ENCODE measurements at places on chromosomes 1 and 21.

GRCh38 chr1:147773215-147773715, 12.9 kb upstream of the GJA5 start:
- DNase-seq = no peak

GRCh38 chr1:94792473-94793295, 27.5 kb upstream of the SLC44A3 start:
- peak; percentile 38 for DNase-seq

GRCh38 chr1:212973899-212974298, 23.6 kb downstream of the VASH2 start:
- DNase-seq = no peak

GRCh38 chr1:244273845-244274619, 177.7 kb downstream of the ADSS2 start:
- peak; percentile 91 for DNase-seq

- no peak for DNase-seq
Measured at GRCh38 chr1:214678386-214678785, 75.4 kb downstream of the CENPF start.

DNA sequence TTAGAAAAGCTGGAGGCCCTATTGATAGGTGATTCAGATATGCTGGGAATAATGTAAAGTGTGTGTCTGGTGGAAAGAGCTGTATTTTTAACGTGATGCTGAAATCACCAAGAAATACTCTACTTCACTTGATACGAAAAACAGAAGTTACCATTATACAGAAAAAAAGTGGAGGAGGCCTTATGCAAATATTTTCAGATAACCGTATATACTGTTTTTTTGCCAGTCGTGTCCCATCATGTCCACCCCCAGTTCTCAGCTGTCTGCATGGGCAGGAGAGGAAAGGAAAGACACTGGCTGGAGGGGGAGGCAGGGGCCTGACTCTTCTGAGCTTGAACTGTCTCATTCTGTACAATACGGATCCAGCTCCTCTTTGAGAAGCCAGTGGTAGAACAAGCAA, 51.1 kb downstream of the KCNJ6 start:
- DNase-seq = no peak

GRCh38 chr1:151611832-151612500, at the start of gene SNX27:
SNX27 (plus strand) TSS chr1:151612050; CDS start chr1:151612202, 152 bp downstream.
- DNase-seq = peak; percentile 95

DNA sequence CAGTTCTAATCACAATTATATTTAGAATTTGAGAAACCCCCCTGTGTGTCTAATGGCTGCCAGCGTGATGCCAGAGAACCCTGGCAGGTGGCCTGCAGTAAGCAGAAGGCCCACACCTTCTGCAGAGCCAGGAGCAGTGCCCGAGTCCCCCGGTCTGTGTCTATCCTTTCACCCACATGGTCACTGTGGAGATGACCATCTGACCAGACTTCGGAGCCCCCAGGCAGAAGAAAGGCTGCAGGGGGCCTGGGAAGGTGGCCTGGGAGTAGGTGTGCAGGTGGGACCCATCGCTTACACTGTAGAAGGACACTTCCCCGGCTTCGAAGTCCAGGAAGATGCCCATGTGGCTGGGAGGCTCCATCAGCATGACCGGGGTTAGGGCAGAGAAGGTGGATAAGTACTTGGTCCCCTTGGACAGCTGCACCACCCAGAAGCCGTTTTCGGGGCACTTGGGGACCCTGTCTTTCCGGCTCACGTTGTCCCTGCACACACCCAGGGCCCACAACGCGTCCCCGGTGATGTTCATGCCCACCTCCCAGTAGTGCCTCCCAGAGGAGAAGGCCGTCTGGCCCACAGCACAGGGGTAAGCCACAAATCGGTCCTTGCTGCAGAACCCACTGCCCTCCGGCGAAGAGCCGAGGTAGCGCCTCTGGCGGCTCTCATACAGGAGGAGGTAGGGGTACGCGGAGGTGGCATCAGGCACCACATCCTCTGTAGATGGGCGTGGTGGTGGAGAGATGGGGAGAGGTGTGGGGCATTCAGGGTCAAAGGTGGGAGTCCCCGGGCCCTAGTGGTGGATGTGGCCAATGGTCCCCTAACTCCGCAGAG, 1.6 kb upstream of the TRIM11 start:
- DNase-seq = no peak

DNA sequence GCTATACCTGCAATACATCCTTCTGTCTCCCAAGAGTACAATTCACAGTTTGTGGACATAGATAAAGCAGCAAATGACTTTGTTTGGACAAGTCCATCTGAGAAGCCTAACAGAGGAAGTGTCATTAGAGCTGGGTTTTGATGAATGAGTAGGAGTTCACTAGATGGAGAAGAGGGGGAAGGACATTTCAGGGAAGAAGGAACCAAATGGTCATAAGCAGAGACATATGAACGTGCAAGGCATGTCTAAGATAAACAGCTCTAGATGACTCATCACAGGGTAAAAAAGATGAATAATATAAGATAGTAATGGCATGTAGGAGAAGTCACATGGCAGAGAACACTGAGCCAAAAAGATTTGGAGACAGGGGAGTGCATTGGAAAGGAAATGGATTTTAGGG, 54.5 kb downstream of the HMGB4 start:
- no peak for DNase-seq

DNA sequence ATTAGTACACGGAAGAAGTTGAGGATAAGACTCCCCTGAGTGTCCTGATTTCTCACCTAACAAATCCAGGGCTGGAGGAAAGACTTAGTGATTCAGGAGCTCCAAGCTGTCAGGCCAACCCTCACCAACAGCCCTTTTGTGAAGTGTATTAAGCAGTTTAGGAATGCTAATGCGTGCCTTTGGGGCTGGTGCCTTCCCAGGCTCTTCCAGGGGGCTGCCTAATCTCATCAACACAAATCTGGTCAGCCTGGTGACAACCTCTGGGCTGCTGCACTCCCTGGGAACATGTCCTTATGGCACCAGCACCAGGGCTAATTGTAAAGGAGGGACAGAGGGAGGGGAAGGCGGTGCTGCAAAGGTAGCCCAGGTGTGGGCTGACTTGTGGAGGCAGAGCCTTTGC, 15.5 kb downstream of the CSMD2 start:
- DNase-seq = no peak

GRCh38 chr1:189216886-189217285, 1260.8 kb downstream of the BRINP3 start:
- DNase-seq = no peak

DNA sequence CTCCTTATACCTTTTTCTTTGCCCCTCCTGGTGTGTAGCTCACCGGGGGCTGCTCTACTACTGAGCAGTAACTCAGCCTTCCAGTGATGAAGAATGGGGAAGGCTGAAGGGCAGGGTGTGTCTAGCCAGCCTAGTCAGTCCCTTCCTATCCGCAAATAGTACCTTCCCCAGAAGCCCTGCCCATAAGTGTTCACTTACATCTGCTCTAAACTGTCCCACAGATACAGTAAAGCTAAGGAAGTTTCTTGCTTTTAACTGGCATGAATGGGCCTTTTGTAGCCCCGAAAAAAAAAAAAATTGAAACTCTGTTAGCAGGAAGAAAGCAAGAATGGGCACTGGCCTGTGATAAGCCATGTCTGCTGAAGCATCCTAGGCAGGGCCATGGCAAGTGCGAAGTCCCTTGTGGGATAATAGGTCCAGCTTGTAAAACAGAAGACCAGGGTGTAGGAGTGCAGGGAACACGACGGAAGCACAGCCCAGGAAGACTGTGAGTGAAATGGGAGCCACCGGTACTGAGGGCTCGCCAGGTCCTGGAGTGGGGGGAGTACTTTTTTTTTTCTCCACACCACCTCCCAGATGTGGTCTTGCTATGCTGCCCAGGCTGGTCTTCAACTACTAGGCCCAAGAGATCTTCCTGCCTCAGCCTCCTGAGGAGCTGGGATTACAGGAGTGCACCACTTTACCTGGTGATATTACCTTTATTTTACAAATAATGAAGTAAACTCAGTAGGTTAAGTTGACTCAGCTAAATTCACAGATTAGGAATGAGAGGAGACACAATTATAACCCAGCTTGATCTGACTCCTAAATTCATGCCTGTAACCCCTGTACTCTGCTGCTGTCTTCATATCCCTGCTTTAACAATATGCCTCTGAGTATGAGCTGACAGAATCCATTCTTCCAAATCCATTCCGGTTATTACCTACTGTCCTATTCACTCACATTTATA, 347.5 kb downstream of the SMYD3 start:
- no peak for DNase-seq

DNA sequence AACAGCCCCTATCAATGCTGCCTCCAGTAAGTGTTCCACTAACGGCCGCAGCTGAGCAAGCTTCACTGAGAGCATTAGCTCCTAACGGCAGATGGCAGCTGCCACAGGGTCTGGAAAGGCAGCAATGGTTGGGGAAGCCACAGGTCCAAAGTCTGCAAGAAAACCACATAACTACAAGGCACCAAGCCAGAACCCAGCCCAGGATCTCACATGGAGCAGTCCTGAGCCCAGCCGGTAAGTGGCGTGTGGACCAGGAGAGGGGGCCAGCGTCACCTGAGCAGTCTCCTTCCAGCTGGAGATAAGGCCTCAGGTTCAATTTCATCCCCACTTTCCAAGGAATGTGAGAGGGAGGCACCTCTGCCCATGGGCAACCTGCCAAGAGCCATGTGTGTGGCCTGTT, 13.2 kb downstream of the SYT2 start:
- peak; percentile 20 for DNase-seq

GRCh38 chr1:240527086-240527485, 84.9 kb downstream of the GREM2 start:
- no peak for DNase-seq

DNA sequence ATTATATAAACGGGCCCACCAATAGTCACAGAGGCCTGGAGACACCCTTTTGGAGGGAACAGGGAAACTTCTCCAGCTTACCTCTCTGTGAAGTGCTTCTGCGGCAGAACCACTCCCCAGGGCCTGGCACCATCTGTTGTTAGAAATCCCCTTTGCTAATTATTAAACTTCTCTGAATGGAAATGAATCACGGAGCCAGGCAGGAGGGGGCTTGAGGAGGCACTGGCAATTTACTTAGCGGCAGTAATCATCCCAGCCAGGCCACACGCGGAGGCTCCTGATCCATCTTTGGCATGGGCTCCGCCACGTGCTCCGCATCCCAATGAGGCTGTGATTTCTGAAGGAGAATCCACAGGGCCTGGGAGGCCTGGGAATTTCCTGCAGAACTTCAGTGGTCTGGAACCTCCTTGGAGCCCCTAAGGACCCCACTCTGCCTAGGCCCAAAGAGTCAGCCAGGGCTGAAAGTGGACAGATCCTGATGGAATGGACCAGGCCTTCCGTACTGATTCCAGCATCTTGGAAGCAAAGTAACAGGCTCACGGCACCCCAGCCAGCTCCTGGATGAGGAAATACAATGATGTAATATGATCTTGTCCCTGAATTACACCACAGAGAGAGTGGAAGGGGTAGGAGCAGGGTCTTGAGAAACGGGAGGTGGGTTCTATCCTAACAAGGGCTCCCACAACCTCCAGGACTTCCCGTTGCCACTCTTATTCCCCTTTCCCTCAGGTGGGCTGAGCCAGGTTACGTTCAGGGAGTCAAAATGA, 62.3 kb downstream of the GRIK3 start:
- DNase-seq = no peak

DNA sequence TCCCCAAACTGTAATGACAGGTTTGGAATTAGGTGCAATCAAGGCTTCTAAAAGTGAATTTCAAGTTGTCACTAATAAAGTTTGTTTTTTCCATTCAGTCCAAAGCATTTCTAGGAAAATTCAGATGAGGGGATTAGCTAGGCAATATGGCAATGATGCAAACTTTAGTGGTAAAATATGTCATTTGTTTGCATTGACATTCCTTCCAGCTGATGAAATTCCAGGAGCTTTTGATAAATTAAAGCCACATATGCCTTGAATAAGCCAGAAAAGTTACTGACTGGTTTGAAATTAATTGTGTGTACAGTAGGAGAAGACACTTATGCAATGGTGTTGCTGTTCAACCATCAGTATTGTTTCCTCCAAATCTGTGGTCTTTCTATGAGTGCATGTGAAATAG, 57.8 kb downstream of the MROH9 start:
- DNase-seq = no peak

- peak; percentile 50 for DNase-seq
Measured at GRCh38 chr21:35075546-35075945, 26.4 kb upstream of the RUNX1 start.

DNA sequence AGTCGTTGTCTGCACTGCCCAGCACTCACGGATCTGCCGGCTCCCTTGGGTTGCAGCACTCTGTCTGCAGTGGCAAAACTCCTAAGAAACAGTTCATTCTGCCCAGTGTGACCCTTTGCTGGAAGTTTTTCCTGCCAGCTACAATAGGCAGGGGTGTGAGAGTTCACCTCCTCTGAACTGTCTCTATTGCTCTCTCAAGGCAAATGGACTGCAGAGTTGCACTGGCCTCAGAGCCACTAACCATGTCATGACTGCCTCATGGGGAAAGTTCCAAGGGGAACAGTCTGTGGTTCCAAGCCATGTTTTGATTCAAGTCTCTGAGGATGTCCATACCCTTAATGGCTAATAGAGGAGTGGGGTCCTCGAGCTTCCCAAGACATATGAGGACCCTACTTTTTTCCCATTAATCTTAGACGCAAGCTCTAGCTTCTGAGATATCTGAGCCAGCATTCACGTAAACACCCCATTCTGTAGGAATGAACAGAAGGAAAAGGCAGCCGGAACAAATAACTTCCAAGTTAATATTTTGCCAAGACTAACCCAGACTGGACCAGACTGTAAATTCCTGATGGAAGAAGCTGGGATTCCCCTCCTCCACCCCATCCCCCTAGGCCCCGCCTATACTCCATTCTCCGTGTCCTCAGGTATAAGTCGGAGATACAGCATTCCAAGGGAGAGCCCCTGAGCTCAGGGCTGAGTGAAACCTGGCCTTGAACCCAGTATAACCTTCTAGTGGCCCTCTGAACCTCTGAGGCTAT, 93.8 kb upstream of the AKT3 start:
- peak; percentile 78 for DNase-seq

DNA sequence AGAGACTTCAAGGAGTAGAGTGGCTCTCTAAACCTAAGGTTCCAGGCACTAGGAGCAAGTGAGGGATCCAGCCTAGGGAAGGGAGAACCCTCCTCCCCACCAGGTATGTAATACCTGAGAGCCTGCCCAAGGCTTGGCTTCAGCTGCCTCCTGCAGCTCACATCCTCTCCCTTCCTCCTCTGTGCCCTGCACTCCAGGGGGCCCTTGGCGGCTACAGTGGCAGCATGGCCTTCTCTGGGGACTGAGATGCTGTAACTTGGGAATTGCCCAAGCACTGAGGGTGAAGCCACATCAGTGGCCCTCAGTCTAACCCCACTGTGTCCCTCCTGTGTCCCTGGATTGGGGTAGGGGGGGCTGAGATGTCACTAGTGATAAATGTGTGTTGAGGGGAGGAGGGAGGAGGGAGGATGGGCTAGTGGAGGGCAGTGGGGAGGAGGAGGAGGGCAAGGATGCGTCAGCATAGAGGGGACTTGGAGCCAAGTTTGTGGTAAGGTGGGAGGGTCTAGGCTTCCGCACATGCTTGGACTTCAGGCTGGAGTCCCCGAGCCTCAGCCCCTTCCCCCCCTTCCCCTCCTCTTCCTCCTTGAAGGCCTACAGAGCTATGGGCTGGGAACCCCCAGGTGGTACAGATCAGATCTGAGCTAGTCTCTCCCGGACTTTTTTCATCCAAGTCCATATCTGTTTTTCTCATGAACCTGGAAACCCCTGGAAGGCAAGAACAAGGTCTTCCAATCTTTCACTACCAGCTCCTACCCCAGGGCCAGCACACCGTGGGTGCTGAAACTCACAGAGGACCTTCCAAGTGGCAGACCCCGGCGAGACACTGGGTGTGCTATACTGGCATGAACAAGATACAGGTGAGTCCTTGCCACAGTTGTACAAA, 17.5 kb downstream of the COL9A2 start:
- no peak for DNase-seq

GRCh38 chr21:33945652-33946270, 30.2 kb upstream of the ATP5PO start:
- DNase-seq = no peak

All from A549 (cell line).